ENCODE measurements at places on chromosomes 7 and 10. TPM values are rescaled to one million over a fixed set of nuclear protein-coding genes. Genes with fewer than 3 reads are reported as not detected.

CALML3 gene
- not detected for total RNA-seq

MKX gene
- 1.1 TPM for total RNA-seq

UPK3B gene
- total RNA-seq: 10.8 TPM

PPP1R17 gene
- total RNA-seq: not detected

OR9A2 gene
- not detected for total RNA-seq

FAM25G gene
- not detected for total RNA-seq

KCNMA1 gene
- total RNA-seq: 4.7 TPM

PNLIPRP2 gene
- total RNA-seq: not detected

- H3K4me1 ChIP-seq: no peaks in the 10 kb centered on the region
- H3K36me3 ChIP-seq: no peaks in the 10 kb centered on the region
- no peaks in the 10 kb centered on the region for H3K27me3 ChIP-seq
Observed at GRCh38 chr7:4460597-4460996, 221.5 kb upstream of the FOXK1 start.

GRCh38 chr10:122154545-122155366 is 116.3 kb upstream of the BTBD16 start:
- H3K27me3 ChIP-seq: no peaks in the 10 kb centered on the region
- no peak overlapping the region for H3K4me3 ChIP-seq
- no peak for DNase-seq
- no peak overlapping the region for H3K27ac ChIP-seq

DNA sequence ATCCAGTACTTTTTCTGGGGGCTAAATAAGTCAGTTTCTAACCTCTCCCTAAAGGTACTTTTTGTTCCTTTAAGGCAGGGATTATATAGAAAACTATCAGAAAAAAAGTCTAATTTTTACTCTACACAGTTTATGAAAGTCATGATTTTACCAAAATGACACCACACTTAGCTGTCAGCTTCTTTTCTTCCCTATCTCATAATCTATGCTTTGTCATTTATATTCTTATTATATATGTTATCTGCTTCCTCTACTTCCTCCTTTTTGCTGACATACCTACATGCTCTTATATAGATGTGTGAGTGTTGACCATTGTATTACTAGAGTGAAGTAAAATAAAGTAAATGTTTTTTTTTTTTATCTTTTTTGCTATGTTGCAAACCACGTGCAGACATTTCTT is 203.9 kb upstream of the CHRM2 start:
- H3K27ac ChIP-seq: no peak overlapping the region
- no peaks in the 10 kb centered on the region for H3K36me3 ChIP-seq
- H3K4me1 ChIP-seq: no peaks in the 10 kb centered on the region
- no peak for DNase-seq
- H3K27me3 ChIP-seq: no peaks in the 10 kb centered on the region

- H3K27ac ChIP-seq: no peak overlapping the region
- no peaks in the 10 kb centered on the region for H3K27me3 ChIP-seq
- H3K4me3 ChIP-seq: no peak overlapping the region
- no peaks in the 10 kb centered on the region for H3K36me3 ChIP-seq
Observed at GRCh38 chr7:69738396-69738951, 140.2 kb downstream of the AUTS2 start.

GRCh38 chr10:103917302-103918052 is 507 bp downstream of the STN1 start:
- H3K27me3 ChIP-seq: no peaks in the 10 kb centered on the region
- peak overlapping the region; percentile 99 for H3K27ac ChIP-seq
- no peaks in the 10 kb centered on the region for H3K36me3 ChIP-seq

DNA sequence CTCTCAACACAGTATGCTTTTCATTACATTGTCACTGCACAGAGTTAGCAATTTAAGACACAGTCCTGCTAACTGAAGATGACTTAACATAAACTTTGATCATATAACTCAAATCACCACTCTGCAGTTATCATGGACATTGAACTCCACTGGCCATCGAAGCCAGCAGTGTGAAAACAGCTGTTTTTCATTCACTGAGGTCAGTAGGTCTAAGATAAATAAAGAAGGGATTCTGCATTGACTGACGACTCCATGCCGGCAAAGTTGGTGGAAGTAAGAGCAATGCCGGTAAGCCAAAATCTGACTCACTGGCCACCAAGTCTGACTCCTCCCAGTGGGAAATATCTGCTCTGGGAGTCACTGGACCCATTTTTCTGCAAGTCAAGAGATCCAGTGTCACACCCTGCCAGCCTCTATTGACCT is 449.9 kb upstream of the ANKRD30A start:
- DNase-seq: no peak
- no peaks in the 10 kb centered on the region for H3K27me3 ChIP-seq
- no peak overlapping the region for H3K27ac ChIP-seq

- H3K4me1 ChIP-seq: peaks cover 7% of the 10 kb centered on the region
- no peaks in the 10 kb centered on the region for H3K27me3 ChIP-seq
- H3K4me3 ChIP-seq: no peak overlapping the region
- no peak overlapping the region for H3K27ac ChIP-seq
Observed at GRCh38 chr10:33673839-33674415, 339.5 kb upstream of the NRP1 start.

- H3K36me3 ChIP-seq: peaks cover 25% of the 10 kb centered on the region
- H3K27me3 ChIP-seq: no peaks in the 10 kb centered on the region
- no peaks in the 10 kb centered on the region for H3K4me1 ChIP-seq
- no peak overlapping the region for H3K4me3 ChIP-seq
- no peak for DNase-seq
Observed at GRCh38 chr10:97762056-97762455, 9.7 kb downstream of the SFRP5 start.

DNA sequence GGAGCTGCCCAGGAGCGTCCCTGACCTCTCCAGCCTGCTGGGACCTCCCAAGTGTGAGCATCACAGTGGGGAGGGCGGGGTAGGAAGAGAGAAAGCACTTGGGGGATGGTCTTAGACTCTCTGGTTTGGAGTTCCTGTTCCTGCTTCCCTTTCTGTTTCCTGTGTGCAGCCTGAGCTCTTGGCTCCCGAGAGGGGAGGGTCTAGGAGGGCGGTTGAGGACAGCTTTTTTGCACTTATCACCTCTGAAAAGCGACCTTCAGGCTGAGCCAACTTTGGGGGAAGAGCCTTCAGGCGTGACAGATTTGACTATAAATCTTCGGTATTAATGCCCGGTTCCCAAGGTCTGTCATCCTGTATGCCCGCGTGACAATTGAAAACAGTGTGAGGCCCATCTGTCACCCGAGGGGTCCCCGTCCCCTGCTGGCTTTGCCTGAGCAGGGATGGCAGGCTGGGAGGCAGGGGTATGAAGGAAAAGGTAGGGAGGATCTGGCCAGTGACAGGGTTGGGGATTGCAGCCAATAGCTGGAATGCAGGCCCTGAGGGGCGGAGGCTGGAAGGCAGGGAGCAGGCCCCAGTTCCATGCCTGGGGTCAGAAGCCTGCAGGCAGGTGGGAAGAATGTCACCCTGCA is 78.6 kb downstream of the CDH23 start:
- no peaks in the 10 kb centered on the region for H3K4me1 ChIP-seq
- no peak overlapping the region for H3K4me3 ChIP-seq
- DNase-seq: no peak
- no peaks in the 10 kb centered on the region for H3K36me3 ChIP-seq
- no peaks in the 10 kb centered on the region for H3K27me3 ChIP-seq
- H3K27ac ChIP-seq: no peak overlapping the region

GRCh38 chr10:36766940-36767339 is 358.5 kb upstream of the ANKRD30A start:
- DNase-seq: no peak
- no peaks in the 10 kb centered on the region for H3K36me3 ChIP-seq
- peak overlapping the region; percentile 68 for H3K27ac ChIP-seq

GRCh38 chr10:61998937-61999336 is 97.4 kb downstream of the ARID5B start:
- no peaks in the 10 kb centered on the region for H3K36me3 ChIP-seq
- no peaks in the 10 kb centered on the region for H3K4me1 ChIP-seq
- H3K4me3 ChIP-seq: no peak overlapping the region
- no peak overlapping the region for H3K27ac ChIP-seq
- DNase-seq: no peak

DNA sequence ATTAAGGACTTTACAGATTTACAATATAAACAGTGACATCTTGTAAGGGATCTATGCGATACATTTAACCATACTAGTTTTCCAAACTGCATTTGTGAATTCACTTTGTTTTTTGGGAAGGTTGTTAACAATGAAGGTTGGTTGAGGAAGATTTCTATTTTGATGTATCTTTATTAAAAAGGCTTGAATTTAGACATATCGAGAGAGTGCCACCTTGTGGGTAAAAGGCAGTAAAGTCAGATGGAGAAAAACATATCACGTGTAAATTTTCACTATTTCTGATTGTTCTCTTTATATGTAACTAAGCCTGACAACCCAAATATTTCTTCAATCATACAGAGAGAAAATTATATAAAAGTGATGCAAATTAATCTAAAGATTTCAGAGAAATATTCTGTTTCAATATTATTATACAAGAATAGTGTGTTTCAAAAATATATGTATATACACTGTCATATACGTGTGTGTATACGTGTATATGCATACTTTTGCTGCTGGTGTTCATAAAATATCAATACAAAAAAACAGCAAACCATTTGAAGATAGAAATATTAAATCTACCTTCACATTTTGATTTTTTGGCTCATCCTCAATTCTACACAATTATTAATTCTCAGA is 988.6 kb downstream of the SORCS1 start:
- no peaks in the 10 kb centered on the region for H3K27me3 ChIP-seq
- no peak overlapping the region for H3K4me3 ChIP-seq
- H3K27ac ChIP-seq: no peak overlapping the region

- H3K4me3 ChIP-seq: no peak overlapping the region
- no peaks in the 10 kb centered on the region for H3K36me3 ChIP-seq
- no peaks in the 10 kb centered on the region for H3K4me1 ChIP-seq
- H3K27ac ChIP-seq: no peak overlapping the region
- no peak for DNase-seq
Observed at GRCh38 chr7:141562972-141563371, 11.8 kb downstream of the AGK start.

DNA sequence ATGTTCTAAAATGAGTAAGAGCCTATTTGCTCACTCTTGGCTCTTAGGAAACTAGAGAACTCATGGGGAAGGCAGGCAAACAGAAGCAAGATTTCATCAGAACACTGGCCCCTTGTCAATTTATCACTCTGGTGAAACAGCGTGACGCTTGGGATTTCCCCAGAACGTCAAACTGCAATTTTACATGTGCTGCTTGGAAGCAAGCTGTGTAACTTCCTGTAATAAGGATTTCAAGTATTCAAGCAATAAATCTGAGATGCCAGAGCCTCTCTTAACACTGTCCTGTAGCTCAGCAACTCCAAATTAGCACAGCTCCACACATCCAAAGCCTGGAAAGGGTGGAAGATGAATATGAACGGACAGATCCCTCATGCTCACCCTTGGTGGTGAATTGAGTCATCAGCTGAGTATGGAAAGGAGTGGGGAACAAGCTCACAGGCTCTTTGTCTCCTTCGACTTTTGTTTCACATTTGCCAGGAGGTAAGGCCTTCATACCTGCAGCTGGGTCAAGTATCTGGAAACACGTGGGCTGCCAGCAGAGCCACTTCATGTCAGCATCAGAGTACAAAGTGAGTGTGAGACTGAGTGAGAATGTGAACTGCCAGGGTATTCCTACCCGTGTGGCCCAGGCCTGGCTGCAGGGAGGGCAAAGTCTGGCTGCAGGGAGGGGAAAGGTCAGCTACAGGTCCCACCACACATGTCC is 140.4 kb upstream of the NAMPT start:
- H3K4me1 ChIP-seq: peaks cover 22% of the 10 kb centered on the region
- peak overlapping the region; percentile 73 for H3K27ac ChIP-seq
- no peaks in the 10 kb centered on the region for H3K27me3 ChIP-seq
- DNase-seq: peak; percentile 76
- H3K36me3 ChIP-seq: no peaks in the 10 kb centered on the region
- H3K4me3 ChIP-seq: no peak overlapping the region

DNA sequence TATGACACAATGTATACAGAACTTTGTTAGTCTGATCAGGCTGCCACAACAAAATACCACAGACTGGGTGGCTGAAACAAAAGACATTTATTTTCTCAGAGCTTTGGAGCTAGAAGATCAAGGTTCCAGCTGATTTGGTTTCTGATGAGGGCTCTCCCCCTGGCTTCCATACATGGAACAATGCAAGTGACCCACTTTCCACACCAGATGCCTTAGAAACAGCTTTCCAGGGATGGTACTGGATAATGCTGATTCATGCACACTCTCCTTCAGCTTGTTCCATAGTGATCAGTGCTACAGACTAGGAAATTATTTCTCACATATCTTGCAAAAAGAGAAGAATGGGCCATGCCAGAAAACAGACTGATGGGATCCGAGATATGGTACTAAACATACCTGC is 1274.9 kb upstream of the SORCS1 start:
- H3K27ac ChIP-seq: no peak overlapping the region
- H3K36me3 ChIP-seq: no peaks in the 10 kb centered on the region
- no peak overlapping the region for H3K4me3 ChIP-seq
- H3K4me1 ChIP-seq: no peaks in the 10 kb centered on the region

GRCh38 chr7:11513460-11513859 is 318.5 kb downstream of the THSD7A start:
- no peak for DNase-seq
- no peaks in the 10 kb centered on the region for H3K27me3 ChIP-seq
- H3K4me3 ChIP-seq: no peak overlapping the region
- no peaks in the 10 kb centered on the region for H3K4me1 ChIP-seq

DNA sequence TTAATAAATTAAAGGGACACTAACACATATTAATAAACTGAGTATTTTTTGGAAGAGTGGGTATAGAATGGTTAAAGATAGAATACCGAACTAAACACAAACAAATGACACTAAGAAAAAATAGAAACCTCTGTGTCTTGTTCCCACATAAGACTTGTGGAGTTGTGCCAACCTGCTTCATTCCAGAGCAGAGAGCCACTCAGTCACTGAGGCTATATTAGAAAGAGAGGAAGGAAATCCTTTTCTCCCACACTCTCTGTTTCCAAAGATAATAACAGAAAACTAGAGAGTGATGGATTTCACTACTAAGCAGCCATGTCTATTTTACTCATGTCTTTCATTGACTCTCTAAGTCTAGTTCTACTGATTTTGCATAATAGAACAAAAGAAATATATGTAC is 26.0 kb downstream of the CTNNA3 start:
- H3K4me3 ChIP-seq: no peak overlapping the region
- H3K36me3 ChIP-seq: no peaks in the 10 kb centered on the region
- no peaks in the 10 kb centered on the region for H3K4me1 ChIP-seq
- no peak overlapping the region for H3K27ac ChIP-seq
- no peak for DNase-seq

- H3K4me1 ChIP-seq: no peaks in the 10 kb centered on the region
- no peaks in the 10 kb centered on the region for H3K27me3 ChIP-seq
- H3K27ac ChIP-seq: no peak overlapping the region
- no peaks in the 10 kb centered on the region for H3K36me3 ChIP-seq
Observed at GRCh38 chr7:69739931-69740431, 141.7 kb downstream of the AUTS2 start.

- peaks cover 9% of the 10 kb centered on the region for H3K4me1 ChIP-seq
- DNase-seq: peak; percentile 72
- H3K27ac ChIP-seq: no peak overlapping the region
- no peaks in the 10 kb centered on the region for H3K27me3 ChIP-seq
Observed at GRCh38 chr10:48658243-48658974, 26.3 kb upstream of the WDFY4 start.

Data from thyroid gland (tissue), 4 donors.